Stimulated activated CD8-positive, alpha-beta memory T cell treated with anti-CD3 and anti-CD28 coated beads, Interleukin-4, amount 100 ng/mL, for 1 hour (primary cell): ENCODE measurements at places on chromosomes 6 and 20.
A peak's percentile ranks its signal among the peaks of the same experiment; 100 is the strongest.

GRCh38 chr6:27472182-27472616 lies 706 bp downstream of the ZNF184 start:
- DNase-seq: peak; percentile 28

GRCh38 chr20:51156041-51156982 lies 133.4 kb upstream of the KCNG1 start:
- no peak for DNase-seq

GRCh38 chr6:14100966-14101365 lies 16.6 kb upstream of the CD83 start:
- no peak for DNase-seq

DNA sequence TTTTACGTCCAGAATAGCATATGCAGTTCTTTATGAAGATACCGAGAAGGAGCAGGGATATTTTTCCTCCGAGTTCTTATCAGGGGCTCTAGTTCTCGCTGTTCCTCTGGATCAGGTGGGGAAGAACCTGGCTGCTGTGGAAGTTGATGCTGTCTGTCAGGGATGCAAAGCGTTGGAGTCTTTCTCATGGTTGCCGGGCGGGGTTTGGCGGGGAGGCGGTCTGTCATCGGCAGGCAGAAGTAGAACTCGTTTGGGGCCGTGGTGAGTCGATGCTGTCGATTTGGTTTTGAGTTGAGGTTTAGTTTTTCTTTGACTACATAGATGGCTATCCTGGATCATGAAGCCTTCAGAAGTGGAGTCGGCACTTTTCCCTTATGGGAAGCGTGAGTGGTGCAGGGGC lies 691.2 kb downstream of the QKI start:
- DNase-seq: no peak

DNA sequence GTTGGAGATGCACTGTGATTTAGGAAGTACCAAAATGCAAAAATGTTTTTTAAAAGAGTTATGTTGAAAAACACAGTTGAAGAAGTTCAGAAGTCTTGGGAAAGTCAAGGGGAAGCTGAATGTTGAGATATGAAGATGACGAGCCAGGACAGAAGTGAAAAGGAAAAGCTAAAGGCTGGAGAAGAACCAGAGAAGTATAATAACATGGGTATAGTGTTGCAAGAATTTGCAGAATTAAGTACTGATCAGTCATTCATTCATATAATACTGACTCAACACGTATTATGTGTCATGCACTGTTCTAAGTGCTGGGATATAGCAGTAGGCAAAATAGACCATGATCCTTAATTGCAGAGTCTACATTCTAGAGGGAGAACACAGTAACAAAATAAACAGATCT lies 432.8 kb downstream of the CDC5L start:
- DNase-seq: no peak

DNA sequence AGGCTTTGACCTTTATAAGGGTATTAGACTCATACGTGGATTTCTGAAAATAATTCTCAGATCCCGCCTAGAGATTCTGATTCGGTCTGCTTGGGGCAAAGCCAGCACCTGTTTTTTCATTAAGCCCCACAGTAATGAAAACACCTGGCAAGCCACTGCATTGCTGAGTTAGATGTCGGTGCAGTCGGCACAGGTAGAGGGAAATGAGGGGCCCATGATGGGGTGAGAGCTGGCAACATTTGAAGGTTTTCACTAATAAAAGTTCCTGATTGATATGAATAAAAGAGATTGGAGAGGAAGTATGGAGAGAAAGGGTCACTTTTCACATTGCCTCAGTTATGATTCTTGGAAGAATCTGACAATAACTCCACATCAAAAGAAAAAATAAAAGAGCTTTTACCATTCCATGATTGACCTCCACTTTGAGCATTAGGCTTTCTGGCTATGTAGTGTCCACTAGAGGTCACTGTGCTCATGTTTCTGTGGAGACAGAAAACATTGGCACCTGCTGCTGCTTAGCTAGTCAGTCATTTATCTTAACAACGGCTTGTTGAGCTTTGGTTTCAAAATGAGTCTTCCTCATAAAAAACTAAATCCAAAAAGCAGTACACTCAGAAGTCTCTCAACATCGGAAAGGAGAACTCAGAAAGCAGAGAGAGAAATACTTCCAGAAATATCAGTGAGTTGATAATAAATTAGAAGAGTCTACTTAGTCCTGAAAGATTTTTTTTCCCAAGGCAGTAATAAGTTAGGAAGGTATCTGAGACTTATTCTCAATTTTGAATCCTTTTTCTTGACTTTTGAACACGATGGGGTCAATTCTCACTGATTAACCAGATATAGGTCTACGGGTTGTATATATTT lies 53.3 kb upstream of the KLHL31 start:
- no peak for DNase-seq

DNA sequence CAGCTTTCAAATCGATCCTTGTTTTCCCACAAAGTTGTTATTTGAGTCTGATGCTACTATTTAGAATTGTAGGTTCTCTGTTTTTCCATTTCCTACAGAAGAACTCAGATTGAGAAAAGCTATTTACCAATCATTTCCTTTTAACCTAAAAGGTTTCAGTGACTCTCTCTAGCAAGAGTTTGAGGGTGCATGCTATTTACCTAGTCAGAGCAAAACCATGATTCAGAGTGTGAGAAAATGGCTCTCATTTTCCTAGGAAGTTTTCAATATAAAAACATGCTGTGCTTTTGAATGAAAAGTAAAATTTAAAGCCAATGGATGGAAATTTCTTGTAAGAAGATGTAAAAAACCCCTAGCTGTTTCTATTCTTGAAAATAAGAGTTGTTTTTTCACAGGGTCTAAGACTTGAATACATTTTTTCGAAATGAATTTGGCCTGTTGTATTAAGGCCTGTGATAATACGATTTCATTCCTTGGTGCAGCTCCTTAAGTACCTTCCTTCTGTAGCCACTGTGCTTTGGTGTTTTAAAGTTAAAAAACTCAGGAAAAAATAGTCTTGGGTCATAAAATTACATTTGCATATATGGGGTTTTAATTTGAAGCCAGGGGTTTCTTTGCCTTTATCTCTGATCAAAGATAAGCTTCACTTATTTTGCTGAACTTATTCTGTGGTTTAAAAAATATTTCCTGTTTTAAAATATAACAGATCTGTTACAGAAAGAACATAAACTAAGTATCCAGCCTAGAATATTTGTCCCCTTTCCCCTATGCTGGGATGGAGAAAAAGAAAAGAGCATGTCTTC lies 18.0 kb upstream of the RSPH3 start:
- no peak for DNase-seq

DNA sequence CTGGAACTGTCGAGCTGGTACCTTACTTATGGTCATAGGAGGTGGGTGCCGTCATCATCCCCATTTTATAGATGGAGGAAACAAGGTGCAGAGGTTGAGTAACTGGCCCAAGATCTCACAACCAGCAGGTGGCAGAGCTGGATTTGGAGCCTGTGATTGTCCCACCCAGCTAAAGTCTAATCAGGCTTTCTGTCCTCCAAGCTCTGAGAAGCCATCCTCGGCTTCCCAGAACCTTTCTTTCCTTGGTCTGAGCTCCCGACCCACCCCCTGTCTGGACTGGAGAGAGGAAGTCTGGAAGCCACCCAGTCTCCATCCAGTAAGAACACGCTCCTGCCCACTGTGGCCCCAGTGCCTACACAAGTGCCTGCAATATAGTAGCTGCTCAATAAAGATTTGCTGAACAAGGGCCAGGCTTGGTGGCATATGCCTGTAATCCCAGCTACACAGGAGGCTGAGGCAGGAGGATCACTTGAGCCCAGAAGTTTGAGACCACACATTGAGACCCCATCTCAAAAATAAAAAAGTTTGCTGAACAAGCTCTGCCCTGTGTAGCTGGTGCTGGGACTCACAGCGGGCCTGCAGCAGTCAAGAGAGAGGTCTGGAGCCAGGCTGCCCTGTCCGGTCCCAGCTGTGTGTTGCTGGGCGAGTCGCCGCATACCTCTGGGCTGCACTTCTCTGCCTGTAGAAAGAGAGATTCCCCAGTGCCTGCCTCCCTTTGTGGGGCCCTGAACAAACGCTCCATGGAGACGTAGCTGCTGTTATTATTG lies 32.5 kb upstream of the DLGAP4 start:
- DNase-seq: no peak

- no peak for DNase-seq
Observed at GRCh38 chr6:19415605-19416326, 421.4 kb upstream of the ID4 start.
